ENCODE measurements at places on chromosomes 1 and 21.
A peak's percentile ranks its signal among the peaks of the same experiment; 100 is the strongest.

GRCh38 chr1:94286864-94287437 is 49.6 kb upstream of the ARHGAP29 start:
- no peak for DNase-seq

- DNase-seq = no peak
Measured at GRCh38 chr1:151563376-151563775, 23.3 kb downstream of the TUFT1 start.

- no peak for DNase-seq
Measured at GRCh38 chr1:205913451-205914154, 29.7 kb downstream of the SLC26A9 start.

DNA sequence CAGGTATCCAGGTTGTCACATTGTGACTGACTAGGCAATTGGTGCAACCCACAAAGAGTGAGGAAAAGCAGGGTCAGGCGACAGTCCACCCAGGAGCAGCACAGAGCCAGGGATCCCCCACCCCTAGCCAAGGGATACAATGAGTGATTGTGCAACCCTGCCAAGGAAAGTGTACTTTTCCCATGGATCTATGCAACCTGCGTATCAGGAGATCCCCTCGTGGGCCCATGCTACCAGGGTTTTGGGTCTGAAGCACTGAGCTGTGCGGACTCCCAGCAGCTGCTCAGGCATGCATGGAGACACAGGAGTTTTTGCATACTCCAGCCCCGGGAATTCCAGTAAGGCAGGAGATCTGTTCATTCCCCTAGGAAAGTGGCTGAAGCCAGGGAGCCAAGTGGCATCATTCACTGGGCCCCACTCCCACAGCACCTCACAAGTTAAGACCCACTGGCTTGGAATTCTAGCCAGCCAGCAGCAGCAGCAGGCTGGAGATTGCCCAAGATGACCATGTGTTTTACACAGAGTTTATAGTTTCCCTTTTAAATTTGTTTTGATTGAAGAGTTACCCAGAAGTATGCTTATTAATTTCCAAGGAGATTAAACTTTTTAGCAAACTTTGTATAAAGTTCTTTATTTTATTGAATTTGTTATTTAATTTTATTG is 136.0 kb downstream of the LTN1 start:
- DNase-seq = no peak

DNA sequence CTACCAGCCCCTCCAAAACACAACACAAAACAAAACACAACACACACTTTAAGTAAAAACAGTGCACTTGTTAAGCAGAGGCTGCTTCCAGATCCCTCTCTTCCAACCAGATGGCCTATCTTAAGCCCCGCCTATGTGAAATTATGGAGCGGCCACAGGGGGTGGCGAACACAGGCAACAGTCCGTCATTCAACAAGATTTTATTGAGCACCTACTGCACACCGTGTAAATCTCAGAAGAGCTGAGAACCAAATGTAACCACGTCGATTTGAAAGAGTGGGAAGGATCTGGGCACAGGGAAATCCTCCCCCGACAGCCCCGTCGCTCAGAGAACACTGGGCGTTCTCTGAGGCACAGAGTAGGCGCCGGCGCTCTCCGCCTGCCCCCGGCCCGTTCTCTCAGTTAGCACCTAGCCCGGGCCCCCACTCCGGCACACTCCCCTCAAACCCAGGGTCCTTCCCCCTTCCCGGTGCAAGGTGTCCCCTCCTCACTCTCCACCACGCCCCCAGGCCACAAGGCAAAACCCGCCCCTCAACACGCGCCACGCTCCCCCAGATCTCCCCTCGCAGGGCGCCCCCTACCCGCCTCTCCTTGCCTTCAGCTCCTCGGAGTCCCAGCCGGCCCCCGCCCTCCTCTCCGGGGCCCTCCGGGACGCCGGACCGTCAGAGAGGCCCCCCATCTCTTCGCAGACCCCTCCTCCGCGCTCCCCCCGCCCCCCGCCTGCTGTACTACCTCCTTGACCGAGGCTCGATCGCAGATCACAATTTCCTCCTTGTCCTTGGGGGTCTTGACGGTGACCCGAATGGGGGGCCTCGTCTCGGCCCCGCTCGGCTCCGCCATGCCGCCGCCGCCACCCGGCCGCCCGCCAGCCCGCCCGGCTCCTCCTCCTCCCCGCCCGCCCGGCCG is 483 bp downstream of the UBQLN4 start:
- DNase-seq = peak; percentile 67

DNA sequence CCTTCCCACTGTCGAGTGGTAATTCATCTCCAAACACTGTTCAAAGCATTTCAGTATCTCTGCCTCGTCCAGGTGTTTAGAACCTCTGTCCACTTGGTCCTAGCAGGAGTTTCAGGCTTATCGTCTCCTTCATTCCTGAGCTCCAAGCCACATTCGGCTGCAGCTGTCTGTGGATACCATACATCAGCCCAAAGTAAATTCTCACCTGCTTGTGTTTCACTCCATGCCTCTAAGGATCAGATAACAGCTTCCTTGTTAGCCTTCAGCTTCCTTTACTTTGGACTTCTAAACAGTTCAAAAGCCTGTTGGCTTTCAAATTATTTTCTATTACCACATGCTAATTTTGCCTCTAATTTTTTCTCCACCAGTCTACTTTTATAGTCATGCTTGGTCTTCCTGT is 219.0 kb upstream of the L1TD1 start:
- no peak for DNase-seq

DNA sequence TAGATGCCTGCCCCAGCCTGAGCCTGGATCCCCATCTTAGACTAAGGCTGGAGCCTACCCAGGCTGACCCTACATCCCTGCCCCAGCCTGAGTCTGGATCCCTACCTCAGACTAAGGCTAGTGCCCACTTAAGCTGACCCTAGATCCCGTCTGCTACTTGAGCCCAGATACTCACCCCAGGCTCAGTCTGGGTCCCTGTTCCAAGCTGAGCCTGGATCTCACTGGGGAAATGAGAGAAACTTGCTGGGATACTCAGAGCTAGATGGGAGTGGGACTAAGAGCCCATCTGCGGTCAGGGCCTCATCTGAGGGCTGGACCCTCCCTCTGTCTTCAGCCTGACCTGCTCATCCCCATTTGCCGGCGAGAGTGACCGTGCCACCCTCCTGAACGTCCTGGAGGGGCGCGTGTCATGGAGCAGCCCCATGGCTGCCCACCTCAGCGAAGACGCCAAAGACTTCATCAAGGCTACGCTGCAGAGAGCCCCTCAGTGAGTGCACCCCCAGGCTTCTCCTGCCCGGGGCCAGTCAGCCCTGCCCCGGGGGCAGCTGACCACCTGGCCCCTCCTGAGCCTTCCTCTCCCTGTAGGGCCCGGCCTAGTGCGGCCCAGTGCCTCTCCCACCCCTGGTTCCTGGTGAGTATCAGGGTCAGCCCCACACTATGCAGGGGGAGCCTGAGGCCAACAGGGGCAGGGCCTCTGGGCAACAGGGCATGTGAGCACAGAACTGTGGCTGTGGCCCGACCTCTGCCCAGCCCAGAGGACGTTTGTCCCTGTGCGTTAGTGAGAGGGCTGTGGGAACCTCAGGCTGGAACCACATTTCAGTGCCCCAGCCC is 36.8 kb downstream of the TRIM11 start:
- no peak for DNase-seq

- DNase-seq = no peak
Measured at GRCh38 chr1:117070124-117070523, 10.0 kb downstream of the TTF2 start.

DNA sequence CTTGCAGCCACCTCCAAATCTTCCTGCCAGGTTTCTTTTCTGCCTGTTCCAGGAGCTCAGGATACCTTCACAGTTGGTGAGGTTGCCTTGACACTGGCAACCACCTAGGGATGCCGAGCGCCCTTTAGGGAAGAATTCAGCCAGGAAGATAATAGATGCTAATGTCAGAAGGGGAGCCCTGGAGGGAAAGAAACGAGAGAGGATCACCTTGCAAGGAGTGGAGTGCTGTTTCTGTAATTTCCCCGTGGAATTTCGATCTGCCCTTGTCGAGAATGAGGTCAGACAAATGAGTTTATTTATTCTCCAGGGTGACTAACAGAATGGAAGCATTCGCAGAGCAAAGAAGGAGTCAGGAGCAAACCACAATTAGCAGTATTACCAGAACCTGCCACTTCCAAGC is 315.8 kb upstream of the KAZN start:
- DNase-seq = no peak

DNA sequence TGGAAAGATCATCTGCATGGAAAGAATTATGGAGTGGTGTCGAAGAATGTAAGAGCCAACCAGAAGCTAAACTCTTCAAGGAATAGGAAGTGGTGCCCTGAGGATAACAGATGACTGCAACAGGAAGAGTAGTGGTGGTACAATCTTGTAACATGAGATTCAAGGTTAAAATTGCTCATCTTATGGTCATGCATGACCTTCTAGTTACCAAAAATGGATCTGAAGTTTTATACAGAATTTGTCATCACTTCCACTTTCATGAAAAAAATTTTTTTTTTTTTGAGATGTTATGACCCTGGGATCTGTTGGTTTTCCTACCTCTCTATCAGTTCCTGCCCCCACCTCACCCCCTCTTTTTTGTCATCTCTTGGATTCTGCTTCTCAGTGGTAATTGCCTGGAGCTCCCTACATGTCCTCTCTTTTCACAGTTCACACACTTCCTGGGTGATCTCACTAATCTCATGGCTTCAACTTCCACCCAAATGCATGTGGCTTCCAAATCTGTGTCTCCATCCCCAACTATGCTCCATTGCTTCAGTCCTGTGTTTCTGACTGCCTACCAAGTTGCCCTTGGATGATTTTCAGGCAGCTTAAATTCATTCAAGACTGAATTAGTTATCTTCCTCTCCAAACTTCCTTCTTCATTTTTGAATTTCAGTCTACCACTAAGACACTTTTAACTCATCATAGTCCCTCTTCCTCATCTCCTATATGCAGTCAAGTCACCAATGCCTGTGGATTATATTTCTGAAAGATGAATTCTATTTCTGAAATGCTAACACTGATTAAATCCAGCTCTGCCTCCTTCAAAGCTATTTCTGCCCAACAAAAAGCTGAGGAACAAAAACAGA is 48.4 kb downstream of the SLAMF6 start:
- no peak for DNase-seq

DNA sequence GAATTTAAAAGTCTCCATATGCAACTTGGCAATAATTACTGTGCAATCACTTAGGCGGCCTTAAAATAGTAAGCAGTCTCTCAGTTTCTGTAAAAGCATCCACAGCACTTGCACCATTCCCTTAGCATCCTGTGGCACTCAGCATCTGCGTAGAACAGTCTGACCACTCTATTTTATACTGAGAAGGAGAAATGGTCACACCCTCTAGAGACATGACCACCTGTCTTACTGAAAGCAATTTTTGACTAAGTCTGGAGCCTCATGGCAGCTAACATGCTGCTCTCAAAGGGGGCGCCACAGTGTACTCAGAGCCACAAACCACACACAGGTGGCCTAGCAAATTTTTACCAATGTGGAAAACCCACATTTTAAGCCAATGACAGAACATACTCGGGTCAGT is 62.0 kb downstream of the KCNK1 start:
- DNase-seq = no peak

Measured in GM19239 (cell line).